ENCODE measurements at places on chromosomes 2 and 18.

GRCh38 chr18:30439174-30439573, 603.4 kb downstream of the DSC3 start:
- no peak for DNase-seq

DNA sequence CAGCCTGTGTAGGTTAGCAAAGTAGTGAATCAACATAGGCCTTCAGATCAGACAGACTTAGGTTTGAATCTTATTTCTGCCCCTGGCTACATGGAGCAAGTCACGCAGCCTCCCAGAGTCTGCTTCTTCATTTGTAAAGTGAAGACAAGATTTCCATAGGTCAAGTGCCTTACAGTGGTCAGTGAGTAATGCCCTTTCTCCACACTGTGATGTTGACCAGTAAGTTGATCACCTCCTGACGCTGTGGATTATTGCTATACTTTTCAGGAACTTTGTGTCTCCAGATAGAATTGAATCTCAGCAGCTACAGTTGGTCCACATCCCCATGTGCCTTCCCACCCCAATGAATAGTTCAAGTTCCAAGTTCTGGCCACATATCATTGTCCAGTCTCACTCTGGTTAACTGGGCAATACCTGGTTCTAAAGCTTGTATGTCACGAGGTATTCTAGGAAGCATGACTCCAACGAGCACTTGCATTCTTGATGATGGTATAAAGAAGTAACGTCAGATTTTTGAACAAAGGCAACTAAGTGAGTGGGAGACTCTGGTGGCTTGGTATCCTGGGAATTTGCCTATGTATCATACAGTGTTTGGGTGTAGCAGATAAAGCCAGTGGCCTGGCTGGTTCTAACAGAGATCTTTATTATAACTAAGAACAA, 2.1 kb upstream of the CLIP4 start:
- DNase-seq = no peak

DNA sequence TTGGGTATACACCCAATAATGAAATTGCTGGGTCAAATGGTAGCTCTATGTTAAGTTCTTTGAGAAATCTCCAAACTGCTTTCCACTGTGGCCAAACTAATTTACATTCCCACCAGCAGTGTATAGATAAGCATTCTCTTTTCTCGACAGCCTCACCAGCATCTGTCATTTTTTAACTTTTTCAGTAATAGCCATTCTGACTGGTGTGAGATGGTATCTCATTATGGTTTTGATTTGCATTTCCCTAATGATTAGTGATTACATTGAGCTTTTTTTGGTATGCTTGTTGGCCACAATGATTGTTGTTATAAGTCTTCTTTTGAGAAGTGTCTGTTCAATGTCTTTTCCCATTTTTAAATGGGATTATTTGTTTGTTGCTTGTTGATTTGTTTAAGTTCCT, 50.4 kb upstream of the EPAS1 start:
- DNase-seq = no peak

GRCh38 chr2:74944987-74945787, 13.3 kb upstream of the POLE4 start:
- DNase-seq = no peak

DNA sequence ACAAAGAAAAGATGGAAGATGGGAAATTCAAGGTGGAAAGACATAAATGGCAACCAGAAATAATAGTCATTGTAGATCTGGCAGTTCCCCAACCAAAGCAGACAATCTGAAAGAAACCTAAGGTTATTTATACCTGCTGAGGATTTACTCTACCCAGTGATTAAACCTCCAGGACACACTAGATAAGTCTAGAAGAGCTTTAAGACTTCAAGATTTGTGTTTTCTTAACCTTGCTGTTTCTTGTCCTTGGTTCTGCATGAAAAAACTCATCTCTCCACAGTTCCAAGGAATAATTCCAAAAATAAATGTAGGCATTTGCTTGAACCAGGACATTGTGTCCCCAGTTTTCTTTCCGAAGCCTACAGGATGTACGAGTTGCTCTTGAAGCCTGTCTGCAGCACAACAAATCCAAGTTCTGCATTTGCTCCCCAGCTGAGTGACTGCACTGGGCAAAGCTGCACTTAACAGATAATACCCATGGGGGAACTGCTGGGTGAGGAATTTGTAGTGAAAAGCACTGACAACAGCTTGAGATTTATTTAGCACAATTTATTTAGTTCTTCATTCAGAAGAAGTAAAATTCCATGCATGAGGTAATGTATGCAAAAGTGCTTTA, 19.8 kb downstream of the DTNA start:
- no peak for DNase-seq

DNA sequence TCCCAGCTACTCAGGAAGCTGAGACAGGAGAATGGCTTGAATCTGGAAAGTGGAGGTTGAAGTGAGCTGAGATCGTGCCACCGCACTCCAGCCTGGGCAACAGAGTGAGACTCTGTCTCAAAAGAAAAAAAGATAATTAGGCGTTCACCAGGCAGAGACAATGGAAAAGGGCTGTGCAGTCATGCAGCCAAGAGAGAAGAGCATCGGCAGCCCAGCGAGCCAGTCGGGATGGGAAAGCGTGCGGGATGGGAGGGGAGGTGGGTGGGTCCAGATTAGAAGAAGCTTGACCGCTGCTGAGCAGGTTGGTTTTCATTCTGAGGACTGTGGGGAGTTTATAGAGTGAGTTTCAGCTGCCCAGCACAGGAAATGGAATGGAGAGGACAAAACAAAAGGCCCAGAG, 15.0 kb upstream of the CYS1 start:
- no peak for DNase-seq

GRCh38 chr2:196000551-196000950, 68.1 kb downstream of the DNAH7 start:
- no peak for DNase-seq

GRCh38 chr2:169480079-169480465, 778 bp downstream of the BBS5 start:
- no peak for DNase-seq

DNA sequence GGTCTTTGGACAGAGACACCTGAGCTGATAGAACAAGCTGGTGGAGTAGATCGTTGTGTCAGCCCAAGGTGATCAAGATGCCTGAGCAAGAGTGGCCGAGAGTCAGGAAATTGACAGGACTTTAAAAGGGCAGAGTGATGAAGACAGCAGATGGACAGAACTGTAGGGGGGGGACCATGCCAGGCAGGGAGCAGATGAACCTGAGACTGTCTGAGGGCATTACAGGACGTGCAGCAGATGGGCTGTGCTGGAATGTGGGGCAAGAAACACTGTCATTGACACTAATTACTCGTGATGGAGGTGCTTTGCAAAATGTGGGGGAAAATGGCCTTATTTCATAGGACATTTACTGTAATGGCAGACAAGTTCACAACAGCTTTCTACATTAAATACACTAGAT, 225.0 kb downstream of the THSD7B start:
- DNase-seq = no peak

DNA sequence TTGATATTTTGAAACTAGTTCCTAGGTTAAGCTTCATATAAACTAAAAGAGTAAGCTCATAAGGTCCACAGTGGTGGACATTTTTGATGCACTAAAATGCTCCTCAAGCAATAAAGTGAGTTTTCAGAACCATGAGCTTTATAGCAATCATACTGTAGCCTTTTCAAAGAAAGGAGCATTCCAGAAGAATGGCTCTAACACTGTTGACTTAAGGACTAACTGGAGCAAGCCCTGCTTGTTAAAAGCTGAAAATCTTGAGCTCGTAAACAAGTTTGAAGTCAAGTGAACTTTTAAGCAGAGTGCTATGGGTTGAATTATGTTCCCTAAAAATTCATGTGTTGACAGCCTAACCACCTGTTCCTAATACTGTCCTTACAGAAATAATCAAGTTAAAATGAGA, 38.0 kb downstream of the KYNU start:
- DNase-seq = no peak

- no peak for DNase-seq
Observed at GRCh38 chr2:42116195-42117181, 52.7 kb upstream of the EML4 start.

DNA sequence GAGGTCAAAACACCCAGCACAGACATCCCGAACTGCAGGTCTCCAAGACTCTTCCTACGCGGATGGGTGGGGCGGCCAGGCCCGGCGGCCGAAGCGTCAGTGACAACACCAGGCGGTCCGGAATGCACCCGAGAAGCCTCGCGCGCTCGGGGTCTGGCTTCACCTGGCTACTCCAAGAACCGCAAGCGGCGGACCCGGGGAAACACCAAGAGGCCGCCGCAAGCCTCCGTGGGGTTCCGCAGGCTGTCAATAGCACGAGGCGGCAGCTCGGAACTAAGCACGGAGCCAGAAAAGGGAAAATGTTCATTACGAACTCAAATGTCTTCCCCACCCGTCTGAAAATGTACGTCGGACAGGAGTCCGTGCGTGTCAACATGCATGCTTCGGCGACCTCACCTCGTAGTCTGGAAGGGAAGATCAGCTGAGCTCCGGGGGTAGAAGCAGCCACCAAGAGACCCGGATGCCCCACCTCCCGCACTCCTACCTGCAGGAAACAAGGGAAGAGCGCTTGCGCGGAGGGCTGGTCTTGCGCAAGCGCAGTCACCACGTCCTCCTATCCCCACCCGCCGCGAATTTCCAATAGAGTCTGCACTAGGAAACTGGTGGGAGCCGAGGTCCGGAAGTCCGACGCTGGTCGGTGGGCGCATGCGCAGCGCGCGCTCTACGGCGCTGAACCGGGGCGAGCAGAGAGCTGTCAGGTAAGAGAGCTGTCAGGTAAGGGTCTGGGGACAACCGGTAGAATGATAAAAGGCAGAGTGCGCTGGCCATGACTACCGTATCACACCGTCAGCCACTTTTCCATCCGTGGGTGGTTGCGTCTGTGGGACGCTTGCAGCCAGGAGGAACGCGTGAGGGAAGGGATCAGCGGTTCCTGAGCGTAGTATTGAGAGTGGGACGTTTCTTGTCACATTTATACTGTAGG, at the start of the genes GPATCH11 and HEATR5B:
Gene GPATCH11, plus strand, starts transcription at position 646 of the 922 bp plus-strand sequence. CDS start 3,864 bp downstream, outside the sequence.
Gene HEATR5B, minus strand, starts transcription at position 500 of the 922 bp plus-strand sequence. CDS start 958 bp downstream, outside the sequence.
- DNase-seq = peak; percentile 93

GRCh38 chr18:382423-382984, 114.7 kb upstream of the THOC1 start:
- no peak for DNase-seq

DNA sequence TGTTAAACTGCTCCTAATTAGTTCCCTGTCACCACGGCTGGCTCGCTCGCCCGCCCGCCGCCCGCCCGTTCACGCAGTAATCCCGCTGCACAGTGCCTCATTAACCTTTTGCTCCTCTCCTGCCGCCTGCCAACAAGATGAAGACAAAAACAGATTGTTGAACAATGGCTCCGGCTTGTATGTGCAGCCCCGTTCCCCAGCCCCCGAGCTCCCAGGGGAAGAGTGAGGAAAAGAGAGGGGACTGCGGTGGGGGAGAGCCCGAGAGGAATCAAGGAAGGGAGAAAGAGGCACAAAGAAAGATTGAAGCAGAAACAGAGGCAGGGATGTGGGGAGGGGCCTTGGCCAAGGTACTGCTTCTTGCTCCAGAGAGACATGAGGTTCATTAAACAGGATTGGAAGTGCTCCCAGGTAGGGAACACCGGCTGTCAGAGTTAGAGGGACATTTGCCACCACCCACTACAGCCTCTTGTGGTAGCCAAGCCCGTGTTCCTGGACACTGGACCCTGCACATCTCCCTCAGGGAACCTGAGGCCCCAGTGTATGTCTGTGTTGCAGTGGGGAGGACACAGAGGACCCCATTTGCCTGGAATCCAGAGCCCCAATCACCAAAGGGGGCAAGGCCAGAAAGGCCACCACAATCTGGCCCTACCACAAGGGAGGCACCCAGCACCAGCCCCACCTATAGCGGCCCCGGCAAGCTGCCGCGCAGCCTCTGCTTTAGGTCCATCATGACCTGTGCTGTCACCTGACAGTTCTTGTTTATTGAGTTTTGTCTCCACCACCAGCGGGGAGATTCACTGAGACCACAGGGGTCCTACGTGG, 38.1 kb downstream of the EMX1 start:
- peak; percentile 33 for DNase-seq

DNA sequence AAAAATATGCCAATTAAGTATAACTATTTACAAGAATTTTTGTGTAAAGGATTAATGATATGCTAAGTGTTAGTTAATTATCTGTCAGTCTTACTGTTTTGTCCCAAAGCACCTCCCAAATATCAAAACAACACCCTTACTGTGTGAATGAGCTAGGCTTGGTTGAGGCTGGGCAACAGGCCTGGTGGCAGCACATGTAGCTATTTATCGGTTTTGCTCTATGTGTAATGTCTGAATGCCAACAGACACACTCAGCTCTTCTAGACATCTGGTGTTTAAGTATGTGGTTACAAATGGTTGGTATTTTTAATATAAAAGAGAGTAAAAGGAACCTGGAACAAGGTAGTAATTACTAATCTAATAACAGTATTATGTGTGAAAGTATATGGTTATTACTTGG, 175.3 kb downstream of the RAB3GAP1 start:
- no peak for DNase-seq

DNA sequence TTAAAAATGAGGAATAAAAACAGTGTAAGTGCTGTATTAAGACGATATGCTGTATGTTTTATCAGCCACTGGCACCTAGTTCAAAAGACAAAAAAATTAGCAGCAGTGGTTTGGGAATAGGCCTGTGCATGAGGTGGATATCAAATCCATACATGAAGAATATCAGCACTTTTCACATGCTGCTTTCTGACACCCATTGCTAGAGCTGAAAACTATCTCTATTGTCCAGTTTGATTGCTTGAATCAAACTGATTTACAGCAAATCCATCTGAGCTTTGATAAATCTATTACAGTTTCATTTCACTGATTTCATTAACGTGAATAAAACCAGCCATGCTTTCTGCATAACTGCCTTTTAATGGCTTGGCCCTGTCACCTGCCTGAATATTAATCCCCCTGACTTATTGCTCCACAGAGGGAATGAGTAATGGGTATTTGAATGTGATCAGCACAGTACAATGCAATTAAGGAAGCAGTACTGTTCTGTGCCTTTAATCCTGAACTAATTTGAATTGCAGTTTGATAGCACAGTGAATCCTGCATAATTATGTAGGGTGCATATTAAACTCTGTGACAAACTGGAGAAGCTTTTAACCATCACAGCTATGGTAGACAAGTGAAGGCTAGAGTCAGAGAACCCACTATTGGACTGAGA, 154.0 kb downstream of the GPD2 start:
- DNase-seq = no peak

DNA sequence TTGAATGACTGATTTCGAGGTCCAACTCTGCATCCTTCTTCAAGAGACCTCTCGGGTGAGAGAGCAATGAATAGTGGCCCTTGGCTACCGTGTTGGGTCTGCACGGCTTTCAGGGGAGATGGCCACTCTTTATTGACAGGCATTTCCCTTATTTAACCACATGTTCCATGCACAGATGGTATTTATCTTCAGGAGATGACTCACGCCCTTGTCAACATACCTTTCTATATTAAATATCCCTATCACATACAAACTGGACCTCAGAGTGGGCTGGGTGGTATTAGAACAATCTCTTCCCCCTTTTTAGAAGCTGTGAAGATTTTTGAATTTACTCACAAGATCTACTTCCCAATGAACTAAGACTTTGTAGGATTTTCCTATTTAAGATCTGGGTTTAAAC, 109.6 kb upstream of the CDC42EP3 start:
- no peak for DNase-seq

DNA sequence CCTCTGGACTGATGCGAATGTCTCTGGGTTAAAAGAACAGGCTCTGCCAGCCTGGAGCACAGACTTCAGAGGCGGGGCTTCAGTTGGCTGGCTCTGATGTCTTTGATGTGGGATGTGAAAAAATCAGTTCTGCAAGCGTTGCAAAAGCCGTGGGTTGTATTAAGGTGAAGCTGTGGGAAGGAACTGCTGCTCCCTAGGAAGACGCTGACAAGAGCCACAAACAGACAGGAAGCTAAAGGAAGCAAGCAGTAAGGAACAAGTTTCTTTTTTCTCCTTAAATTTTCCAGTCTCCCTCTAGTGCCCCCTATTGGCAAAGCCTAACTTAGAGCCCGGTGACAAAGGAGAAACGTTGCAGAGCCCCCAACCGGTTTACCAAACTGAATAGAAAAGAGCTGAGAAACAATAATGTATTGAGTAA, 239.0 kb downstream of the CCDC178 start:
- DNase-seq = no peak

All from COR-L47 (cell line).